SHP77 treated with DMSO at 0.1 percent for 48 hours (cell line): ENCODE measurements at places on chromosomes 1 and 21.

GRCh38 chr1:211825980-211826379 is 4.6 kb downstream of the LPGAT1 start:
- no peak for DNase-seq

DNA sequence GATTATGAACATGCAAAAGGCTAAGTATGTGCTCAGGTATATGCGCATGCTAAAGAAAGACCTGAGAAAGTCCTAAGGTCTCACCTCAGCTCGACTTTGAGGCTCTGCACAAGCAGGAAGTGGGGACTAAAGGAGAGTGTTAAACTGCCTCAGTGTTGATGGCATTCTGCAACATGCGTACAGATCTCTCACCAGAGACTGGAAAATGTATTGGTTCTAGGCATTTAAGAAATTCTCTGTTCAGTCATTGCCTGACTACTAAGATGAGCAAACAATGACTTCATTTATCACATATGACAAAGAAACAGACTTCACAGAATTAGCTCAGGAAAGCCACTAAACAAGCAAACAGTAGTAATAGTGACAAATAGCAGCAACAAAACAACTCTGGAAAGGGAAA is 90.8 kb downstream of the USH2A start:
- no peak for DNase-seq

DNA sequence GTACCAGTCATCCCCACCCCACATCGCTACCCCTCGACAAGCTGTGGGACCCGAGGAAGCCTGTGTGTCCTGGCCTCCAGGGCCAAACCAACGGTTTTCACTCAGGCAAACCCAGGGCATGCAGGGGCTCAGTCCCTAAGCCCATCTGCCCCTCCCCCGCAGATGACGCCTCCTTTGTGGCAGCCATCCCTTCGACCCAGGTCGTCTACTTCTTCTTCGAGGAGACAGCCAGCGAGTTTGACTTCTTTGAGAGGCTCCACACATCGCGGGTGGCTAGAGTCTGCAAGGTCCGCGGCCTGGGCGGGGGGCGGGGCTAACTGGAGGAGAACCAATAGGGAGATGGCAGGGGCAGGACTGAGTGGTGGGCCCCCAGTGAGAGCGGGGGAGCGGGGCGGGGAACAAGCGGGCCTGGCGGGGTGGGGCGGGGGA is 7.4 kb downstream of the SEMA4A start:
- DNase-seq, result no peak

- no peak for DNase-seq
Observed at GRCh38 chr21:45542667-45543370, 579 bp upstream of the SLC19A1 start.

GRCh38 chr21:37337831-37338230 is 28.7 kb upstream of the DYRK1A start:
- no peak for DNase-seq

DNA sequence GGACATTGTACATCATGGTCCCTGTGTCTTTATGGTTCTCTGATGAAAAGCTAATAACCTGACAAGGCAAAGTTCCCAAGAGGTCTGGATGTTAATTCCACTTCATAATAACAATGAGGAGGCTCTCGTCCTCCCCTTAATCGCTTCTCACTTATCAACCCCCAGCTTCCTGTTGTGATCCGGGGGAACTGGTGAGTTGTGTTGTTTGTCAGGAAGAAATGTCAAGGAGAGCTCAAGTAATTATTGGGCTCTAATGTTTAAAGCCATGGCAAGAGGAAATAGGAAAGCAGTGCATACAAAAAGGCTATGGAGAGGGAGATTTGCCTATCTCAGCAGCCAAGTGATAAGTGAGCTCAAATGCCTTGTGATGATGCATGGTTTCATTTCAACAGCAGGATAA is 42.8 kb upstream of the RASAL2 start:
- no peak for DNase-seq

GRCh38 chr1:227328405-227329019 is 10.2 kb upstream of the CDC42BPA start:
- no peak for DNase-seq

DNA sequence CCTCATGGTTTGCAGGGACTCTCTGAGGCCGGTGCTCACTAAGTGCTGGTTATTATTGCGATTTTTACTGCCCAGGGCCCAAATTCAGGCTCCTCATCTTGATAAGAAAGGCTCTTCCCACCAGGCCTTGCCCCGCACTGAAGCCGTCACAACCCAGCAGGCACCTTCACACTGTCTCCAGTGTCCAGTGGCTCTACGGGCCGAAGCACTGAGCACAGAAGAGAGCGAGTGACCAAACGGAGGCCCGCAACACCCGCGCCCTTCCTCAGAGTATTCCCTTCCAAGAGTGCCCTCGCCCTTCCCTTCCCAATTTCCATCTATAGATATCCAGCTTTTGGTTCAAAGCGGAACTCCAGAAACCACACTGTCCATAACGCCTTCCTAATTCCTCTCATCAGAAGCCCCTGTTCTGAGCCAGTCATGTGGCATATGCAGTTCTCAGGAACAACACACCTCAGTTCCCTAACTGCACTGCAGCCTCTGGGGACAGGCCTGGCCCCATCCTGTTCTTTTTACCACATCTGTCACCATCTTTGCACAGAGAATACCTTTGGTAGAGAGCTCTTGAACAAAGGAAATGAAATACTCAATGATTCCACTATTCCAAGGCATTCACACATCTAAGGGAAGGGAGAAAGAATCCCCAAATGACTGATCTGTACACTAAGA is 15.1 kb downstream of the FALEC start:
- no peak for DNase-seq

DNA sequence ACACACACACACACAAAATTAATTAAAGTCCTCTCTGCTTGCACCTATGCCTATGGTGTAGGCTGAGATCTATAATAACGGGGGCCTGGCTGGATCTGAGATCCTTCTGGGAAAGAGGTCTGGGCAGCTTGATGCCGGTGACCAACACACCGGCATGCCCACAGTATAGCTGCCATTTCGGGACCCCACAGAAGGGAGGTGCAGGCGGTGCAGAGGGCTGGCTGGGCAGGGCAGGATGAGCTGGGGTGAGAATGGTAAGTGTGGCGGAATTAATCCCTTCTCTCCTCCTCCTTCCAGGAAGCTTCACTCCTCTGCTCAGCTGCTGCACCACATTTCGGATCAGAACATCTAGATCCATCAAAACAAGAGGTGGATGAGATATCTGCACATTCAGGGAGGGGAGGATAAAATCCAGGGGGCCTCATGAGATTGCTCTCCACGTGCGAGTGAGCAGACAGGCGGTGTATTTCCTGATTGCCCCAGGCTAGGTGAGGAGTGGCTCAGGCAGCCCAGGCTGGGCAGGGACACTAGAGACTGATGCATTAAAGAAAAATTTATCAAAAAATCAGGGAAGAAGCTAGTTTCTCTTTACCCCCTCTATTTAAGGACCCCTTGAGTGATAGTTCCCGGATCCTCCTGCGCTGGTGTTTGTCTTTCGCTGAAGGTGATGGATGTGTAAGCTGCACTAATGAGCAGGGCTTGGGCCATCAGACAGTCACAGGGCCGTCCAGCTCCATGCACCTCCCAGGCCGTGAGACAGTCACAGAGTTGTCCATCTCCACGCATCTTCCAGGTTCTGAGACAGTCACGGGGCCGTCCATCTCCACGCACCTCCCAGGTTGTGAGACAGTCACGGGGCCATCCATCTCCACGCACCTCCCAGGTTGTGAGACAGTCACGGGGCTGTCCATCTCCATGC is 449.9 kb downstream of the PTPRU start:
- DNase-seq, result no peak

- no peak for DNase-seq
Observed at GRCh38 chr1:207495801-207496792, at the start of gene CR1. Gene CR1, plus strand, starts transcription at chr1:207496157. Its CDS starts 111 bp downstream, at chr1:207496268.

- no peak for DNase-seq
Observed at GRCh38 chr1:26274801-26275425, 5.0 kb upstream of the SH3BGRL3 start.

DNA sequence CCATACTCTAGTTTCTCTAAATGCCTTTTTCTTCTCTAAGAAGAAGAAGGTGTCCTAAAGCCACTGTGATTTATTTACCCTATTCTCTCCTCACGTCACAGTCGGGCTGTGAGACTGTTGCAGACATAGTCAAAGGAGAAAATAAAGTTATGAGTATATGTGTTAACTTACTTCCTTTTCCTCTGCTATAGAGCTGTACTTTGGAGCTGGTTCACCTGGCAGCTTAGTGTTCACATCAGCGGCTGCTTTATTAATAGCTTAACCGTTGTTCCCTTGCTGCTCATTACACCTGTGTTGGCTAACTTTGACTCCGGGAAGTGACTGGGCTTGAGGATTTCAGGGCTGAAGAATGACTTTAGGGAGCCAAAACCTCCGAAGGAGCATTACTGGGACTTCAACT is 3.6 kb downstream of the PFKFB2 start:
- no peak for DNase-seq

- DNase-seq, result no peak
Observed at GRCh38 chr1:40183055-40183710, 22.0 kb downstream of the RLF start.

- DNase-seq, result no peak
Observed at GRCh38 chr1:202411422-202411821, 62.9 kb downstream of the PPP1R12B start.

- no peak for DNase-seq
Observed at GRCh38 chr1:20138961-20139550, at the start of gene PLA2G2F. Gene PLA2G2F, plus strand, starts transcription at chr1:20139323. Its CDS starts 105 bp downstream, at chr1:20139428.

- DNase-seq, result no peak
Observed at GRCh38 chr1:19066248-19066873, 109.9 kb upstream of the IFFO2 start.

GRCh38 chr1:157364612-157365011 is 187.7 kb downstream of the FCRL5 start:
- no peak for DNase-seq

GRCh38 chr1:35544976-35545375 is 12.2 kb downstream of the KIAA0319L start:
- DNase-seq, result no peak

DNA sequence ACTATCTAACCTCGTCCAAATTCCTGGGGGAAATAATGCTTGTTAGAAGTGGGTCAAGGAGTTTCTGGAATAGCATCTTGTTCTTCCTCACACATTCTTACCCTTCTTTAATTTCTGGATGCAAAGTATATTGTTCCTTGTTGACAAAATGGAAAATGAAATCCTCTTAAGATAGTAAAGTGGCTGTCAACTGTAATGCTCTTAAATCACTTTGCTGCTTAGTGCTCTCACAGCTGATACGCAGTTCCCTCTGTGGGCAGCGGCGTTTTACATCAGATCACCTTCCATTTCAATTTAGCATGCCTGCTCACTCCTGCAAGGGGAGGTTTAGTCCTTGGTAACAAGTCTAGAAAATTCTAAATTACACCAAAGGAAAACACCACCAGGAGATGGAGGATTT is 113.1 kb downstream of the DNM3 start:
- no peak for DNase-seq

- DNase-seq, result no peak
Observed at GRCh38 chr1:91346824-91347223, 57.8 kb downstream of the HFM1 start.

- peak; percentile 63 for DNase-seq
Observed at GRCh38 chr1:111961016-111961415, 28.5 kb downstream of the KCND3 start.

DNA sequence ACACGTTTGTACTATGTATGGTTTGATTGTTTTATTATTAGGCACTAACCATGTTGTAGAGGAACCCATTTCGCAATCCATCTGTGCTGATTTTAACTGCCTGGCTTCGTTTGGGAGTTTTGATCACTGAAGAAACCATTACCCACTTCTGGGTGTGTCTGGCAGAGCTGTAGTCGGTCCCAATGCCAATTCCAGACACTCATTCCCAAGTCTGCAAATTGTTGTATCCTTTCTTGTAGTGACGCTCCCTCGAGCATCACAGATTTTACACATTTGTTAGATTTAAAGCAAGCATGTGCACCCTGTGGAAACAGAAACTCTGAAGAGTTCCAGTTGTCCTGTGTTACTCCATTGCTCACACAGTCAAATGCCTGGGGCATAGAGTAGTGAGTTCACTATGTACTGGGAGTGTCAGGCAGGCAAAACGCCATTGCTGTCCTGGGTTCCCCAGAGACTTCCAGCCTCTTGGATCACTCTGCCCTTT is 31.0 kb upstream of the EFCAB14 start:
- DNase-seq, result no peak

DNA sequence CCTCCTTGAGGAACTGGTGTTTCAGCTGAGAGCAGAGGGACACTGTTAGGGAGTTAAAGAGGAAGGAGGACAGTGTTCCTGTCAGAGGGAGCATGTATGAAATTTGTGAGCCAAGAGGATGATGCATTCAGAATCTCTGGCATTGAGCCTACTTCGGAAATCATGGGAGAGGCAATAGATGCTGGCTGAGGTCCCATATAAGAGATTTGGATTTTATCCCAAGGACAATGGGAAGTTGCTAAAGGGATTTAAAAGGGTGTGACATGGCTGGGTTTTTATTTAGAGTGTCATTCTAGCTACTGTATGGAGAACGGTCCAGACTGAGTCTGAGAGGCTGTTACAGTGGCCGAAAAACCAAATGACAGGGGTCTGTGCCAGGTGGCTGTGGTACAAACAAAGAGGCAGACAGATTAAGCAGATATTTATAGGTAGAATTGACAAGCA is 403.2 kb upstream of the B3GALT2 start:
- peak; percentile 9 for DNase-seq
